ENCODE measurements at places on chromosomes 4 and X.

DNA sequence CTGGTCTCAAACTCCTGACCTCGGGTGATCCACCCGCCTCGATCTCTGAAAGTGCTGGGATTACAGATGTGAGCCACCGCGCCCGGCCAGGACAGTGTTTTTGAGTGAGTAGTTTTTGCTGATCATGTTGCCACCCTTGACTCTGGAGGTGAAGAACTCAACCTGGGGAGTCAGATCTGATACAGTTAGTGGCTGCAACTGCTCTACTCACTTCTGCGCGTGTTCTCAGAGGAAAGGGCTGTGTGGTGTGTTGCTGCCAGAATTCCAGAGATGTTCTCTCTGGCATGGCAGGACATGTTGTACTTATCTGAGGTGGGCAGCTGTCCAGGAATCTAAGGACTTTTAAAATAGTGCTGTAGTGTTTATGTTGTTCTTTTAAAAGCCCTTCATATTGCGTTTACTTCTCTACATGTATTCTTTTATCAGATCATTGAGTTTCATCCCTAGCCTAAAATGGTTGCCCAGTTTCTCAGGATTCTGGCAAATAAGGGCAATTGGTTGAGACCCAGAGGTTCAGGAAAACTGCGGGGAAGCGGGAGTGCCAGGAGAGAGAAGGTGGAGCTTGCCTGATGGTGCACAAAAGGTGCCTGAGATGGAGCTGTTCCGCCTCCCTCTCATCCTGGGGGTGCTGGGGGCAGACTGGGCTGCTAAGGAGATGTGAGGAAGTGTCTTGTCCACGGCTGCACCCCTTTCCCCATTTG is 97.7 kb downstream of the ARHGAP10 start:
- no peak for DNase-seq

GRCh38 chr4:147815741-147816140 is 83.9 kb downstream of the ARHGAP10 start:
- DNase-seq = no peak

DNA sequence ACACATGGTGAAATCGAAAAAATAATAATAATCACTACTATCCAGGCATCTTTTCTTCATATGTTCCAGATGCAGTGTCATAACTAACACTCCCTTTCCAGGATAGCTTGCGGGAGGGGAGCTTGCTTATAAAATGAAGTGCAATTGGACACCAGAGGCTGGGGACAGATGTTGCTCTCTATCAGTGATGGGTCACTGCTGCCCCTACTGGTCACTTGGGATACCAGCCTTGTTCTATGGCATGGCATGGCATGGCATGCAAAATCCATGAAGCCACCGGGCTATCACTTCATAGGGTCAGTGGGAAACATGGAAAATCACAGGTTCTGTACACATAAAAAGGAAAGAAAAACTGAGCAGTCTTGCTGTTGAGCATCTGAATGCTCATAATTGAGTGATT is 168.1 kb downstream of the GLRA2 start:
- DNase-seq = no peak

- no peak for DNase-seq
Observed at GRCh38 chrX:147570483-147570882, 341.2 kb upstream of the FMR1 start.

DNA sequence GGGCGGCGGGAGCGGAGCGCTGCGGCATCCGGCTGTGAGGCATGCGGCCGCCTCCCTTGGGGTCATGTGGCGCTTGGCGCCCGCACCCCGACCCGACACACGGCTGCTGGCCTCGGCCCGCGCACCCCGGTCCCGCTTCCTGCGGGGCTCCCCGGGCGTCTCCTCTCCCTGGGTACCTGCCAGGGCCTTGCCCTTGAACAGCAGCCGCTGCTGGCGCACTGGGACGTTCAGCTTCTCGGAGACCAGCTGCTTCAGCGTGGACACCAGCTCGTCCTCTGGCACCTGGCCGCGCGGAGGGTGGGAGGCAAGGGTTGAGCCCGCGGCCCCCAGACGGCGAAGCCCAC is 391 bp downstream of the UBL4A start:
- DNase-seq = peak; percentile 15

- no peak for DNase-seq
Observed at GRCh38 chr4:111930659-111931058, 214.6 kb upstream of the FAM241A start.

DNA sequence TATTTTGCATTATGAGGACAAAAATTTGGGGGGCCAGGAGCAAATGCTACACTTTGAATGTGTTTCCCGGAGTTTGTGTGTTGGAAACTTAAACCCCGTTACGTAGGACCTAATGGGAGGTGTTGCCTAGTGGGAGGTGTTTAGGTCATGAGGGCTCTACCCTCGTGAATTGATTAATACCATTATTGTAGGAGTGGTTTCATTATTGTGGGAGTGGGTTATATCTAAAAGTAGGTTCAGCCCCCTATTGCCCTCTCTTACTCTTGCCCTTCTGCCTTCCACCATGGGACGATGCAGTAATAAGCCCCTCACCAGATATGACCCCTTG is 15.5 kb downstream of the UBA6 start:
- DNase-seq = no peak

- no peak for DNase-seq
Observed at GRCh38 chr4:120037411-120037810, 29.2 kb downstream of the MAD2L1 start.

DNA sequence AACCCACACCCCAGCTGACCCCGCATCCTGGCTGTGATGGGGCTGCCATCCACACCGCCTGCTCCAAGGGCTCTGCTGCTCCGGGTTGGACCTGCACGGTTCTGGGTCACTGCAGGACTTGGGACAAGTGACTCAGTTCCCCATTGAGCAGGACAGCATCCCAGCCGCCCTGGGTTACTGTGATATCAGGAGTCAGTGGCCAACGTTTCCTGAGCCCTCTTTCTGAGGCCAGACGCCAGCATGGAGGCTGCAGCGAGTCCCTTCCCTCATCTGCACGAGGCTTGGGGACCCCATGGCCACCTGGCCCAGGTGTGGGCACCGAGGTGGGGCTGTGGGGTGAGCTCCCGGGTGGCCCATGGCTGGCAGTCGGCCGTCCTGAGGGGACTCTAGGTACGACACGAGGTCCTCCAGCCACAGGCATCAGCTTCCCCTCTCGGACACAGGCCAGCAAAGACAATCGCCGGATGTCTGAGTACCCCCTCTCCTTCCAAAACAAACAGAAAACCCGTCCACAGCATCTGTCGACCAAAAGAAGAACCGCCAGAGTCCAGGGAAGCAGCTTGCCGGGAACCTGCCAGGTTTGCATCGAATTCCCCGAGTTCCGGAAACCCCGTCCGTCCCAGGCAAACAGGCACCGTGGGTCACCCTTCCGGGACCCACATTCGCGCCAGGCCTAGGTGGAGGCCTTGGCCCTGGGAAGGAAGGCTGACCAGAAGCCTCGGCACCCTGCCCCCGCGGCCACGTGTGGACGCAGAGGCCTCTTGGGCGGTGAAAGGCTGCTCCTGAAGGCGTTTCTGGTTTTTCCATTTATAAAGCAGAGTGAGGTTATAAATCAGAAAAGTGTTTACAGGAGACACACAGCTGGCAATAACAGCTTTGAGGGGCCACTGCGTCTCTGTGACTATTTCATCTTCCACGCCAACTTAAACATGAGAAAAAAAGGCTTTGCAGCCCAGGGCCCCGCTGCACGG is 136.0 kb downstream of the FAM53A start:
- no peak for DNase-seq

- no peak for DNase-seq
Observed at GRCh38 chrX:34879886-34880285, 62.7 kb upstream of the FAM47B start.

GRCh38 chr4:186760576-186760975 is 36.9 kb upstream of the FAT1 start:
- DNase-seq = no peak

DNA sequence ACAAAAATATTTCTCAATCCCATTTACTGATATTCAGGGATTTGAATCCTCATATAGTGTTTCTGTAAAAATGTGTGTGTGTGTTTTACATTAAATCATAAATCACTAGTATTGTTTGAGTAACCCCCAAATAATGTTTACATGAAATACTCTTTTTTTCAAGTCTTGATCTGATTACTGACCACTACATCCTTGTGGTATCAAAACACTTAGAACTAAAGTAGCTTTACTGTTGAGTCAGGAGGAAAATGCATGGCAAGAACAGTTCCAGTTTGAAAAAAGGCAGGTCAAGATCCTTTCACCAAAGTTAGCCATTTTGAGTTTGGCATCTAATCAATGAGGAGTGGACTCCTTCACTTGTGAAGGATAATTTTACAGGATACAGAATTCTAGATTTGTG is 3.6 kb upstream of the WDR19 start:
- DNase-seq = no peak

- no peak for DNase-seq
Observed at GRCh38 chr4:165667969-165668368, 205.1 kb upstream of the TLL1 start.

- no peak for DNase-seq
Observed at GRCh38 chr4:124111922-124112321, 600.6 kb downstream of the ANKRD50 start.

GRCh38 chr4:128288689-128289106 is 1.1 kb upstream of the PGRMC2 start:
- peak; percentile 81 for DNase-seq

DNA sequence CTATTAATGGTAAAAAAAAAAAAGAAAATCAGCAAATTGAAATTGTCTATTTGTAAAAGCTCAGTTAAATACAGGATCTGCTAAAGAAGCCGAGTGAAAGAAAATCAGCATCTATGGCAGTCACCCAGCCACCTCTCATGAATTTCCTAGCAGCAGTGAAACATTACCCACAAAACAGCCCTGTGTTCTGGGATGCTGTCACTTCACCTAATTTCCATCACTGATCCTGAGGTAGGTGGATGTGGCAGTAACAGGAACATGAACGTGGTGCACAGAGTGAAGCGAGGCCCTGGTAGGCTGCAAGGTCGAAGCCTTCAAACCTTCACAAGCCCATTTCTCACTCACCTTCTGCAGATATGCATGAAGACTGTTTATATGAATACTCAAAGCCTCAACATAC is 65.2 kb downstream of the RXFP1 start:
- no peak for DNase-seq

- DNase-seq = no peak
Observed at GRCh38 chr4:73841243-73841925, 4.9 kb downstream of the CXCL6 start.

- DNase-seq = no peak
Observed at GRCh38 chr4:40662962-40663604, 33.4 kb upstream of the RBM47 start.

- DNase-seq = no peak
Observed at GRCh38 chrX:133985164-133985966, at the start of gene GPC3. Gene GPC3, minus strand, starts transcription at chrX:133985594.

GRCh38 chrX:73683236-73683859 is 120.4 kb downstream of the CHIC1 start:
- no peak for DNase-seq

- DNase-seq = no peak
Observed at GRCh38 chr4:74006009-74006476, 7.6 kb upstream of the CXCL5 start.

DNA sequence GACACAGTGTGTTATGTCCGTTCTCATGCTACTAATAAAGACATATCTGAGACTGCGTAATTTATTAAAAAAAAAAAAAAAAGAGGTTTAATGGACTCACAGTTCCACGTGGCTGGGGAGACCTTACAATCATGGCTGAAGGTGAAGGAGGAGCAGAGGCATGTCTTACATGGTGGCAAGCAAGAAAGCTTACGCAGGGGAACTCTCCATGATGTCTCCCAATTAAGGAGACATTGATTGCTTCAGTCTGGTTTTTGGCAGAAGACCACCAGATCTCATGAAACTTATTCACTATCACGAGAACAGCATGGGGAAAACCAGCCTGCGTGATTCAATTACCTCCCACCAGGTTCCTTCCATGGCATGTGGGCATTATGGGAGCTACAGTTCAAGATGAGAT is 221.8 kb downstream of the ASMT start:
- DNase-seq = no peak

GRCh38 chr4:40199999-40200874 is 3.4 kb downstream of the RHOH start:
- peak; percentile 59 for DNase-seq

GRCh38 chr4:7811536-7812191 is 128.0 kb downstream of the AFAP1 start:
- DNase-seq = no peak

GRCh38 chrX:148871422-148872160 is 371.2 kb downstream of the AFF2 start:
- DNase-seq = no peak

DNA sequence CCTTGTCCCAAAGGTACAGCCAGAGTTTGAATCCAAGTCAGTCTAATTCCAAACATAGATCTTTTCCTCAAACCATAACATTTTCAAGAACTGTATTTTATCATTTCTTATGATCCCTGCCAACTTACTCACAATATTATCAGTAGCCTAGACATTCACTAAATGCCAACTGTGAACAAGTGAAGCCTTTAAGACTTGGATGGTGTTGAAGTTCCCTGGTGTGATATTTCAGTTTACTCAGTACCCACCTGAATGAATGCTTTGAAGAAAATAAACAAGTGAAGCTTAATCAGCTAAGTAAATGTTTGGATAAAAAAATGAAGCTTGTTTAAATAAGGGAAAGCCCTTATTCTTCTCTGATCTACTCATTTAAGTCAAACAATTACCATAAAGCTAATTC is 1028.3 kb downstream of the DMD start:
- no peak for DNase-seq

GRCh38 chr4:163486321-163486720 is 8.2 kb upstream of the TMA16 start:
- DNase-seq = no peak

DNA sequence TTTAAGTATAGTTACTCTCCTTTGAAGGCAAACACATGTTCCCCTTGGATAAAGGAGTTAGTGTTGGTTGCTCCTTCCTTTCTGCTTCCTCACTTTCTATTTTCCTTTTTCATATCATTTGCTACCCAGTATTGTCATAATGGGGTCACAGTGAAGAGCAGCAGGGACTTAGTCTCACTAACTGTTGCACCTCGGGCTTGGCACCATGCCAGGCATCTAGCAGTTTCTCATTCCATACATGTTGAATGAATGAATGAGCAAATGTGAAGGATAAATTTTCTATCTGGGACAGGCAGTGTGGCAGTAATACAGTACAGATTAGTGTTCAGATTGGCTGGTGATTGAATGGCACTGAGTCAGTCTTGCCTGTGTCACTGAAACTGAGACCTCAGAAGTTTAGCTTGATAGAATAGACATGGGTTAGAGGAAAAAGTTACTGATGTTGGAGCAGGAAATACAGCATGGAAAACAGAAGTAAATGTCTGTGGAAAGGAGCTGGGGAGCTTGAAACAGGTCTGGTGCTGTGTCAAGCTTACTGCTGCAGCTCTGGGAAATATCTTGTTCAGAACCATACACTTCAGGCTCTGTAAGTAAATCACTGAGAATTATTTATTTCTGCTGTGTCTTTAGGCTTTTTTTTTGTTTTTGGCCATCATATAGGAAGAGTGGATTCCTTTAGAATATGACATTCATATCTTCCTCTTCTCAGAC is 55.8 kb upstream of the PITX2 start:
- no peak for DNase-seq

DNA sequence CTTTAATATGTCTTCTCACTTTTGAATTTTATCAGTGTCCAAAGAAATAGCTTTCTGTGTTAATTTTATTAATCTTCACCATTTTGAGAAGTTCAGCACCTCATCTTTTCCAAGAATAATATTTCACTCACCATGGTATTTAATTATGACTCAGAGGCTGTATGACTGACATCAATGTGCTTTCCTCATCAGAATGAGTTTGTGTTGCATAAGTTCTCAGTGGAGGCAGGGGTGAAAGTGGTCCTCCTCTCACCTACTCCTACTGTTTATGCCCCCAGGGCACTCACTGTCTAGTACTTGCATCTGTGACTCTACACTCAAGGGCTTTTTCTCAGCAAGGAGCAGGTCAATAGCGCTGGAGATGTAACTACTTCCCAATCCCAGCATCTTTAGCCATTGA is 905.3 kb upstream of the INTU start:
- DNase-seq = no peak
